ENCODE measurements at places on chromosomes 7 and 10.

DNA sequence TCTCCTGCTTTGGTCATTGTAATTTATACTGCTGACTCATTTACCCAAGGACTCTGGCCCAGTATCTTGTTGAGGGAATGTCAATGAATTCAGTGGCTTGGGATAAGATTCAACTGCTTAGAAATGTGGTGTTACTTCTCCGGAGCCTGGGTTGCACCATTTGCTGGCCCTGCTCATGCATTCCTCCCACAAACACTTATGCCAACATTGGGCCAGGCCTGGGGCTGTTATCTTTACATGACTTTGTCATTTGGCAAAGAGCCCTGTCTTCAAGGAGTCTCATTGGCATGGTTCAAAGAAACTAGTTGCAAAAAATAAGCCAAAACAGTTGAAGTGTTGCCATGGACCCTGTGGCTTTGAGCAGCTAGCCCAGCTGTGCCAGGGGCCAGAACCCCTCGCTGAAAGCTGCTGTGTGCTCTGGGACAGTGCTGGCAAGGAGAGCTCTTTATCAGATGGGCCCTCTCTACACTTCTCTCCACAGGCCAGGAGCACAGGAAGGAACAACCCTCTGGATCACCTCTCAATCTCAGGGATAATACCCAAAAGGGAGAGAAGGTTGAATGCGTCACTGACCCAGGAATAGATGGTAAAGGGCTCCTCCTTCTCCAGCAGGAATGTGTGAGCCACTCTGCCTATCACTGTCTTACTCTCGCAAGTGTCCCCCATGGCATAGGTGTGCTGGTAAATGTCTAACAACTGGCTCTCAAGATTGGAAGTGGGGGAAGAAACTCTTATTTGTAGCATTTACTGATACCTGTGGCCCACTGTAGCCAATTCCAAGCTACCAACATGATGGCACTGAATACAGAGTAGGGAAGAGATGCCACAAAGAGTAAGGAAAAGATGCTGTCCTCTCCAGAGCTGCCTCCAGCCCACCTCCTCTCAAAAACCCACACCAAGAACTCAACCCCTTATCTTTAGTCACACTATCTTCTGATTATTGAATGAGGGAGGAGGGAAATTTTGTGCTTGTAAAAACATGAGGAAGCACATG is 23.5 kb upstream of the PDE1C start:
- peak; percentile 68 for DNase-seq

DNA sequence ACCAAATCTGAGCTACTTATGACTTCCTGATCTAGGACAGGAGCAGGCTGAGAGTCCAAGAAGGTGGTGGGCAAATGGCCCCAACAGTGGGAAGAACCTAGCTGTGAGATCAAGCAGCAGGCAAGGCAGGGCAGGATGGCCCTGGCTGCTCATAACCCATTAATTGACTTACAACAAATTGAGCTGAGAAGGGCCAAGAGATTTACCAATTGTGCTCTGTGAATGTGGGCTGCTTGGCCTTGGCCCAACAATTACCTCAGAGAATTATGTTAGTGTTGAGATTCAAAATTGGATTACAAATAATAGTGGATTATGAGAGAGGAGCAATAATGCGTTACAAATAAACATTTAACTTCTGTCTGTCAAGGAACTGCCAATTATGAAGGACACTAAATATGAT is 956.5 kb downstream of the KCNMA1 start:
- no peak for DNase-seq

DNA sequence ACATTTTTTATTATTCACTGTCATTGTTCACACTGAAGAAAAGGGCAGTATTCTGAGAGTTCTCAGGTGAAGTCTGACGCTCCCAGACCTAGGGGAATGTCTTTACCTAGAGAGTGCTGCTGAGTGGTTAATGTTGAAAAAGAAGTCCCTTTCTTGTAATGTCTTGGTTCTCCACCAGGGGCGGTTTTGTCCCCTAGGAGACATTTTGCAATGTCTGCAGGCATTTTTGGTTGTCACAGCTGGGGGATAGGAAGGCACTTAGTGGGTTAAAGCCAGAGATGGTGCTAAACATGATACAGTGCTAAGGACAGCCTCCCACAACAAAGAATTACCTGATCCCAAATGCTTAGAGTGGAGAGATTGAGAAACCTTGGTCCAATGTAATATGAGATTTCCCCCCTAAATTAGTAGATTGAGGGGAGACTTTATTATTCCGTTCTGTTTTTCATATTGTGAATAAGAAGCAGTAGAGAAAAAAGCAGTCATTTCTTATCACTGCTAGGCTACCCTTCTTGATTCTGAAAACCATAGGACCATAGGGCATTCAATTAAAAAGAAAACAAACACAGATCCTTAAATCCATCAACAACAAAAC is 13.1 kb downstream of the UMAD1 start:
- DNase-seq: peak; percentile 24

- no peak for DNase-seq
Observed at GRCh38 chr7:68622500-68622899, 975.8 kb upstream of the AUTS2 start.

DNA sequence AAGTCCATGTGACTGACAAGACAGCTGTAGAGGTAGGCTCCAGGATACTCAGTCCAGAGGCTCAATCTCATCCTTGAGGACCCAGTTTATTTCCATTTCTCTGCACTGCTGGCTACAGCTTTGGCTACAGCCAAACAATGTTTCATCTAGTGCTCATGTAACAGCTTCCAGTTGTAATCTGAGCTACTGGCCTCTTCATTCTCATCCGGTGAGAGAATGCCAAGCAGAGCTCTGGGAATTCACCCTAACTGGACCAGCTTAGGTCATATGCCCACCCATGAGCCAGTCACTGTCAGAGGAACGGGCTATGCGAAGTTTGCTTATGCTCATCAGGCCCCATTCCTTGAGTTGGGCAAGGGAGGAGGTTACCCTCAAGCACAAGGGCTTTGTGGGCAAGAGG is 192.9 kb downstream of the EVX1 start:
- no peak for DNase-seq

DNA sequence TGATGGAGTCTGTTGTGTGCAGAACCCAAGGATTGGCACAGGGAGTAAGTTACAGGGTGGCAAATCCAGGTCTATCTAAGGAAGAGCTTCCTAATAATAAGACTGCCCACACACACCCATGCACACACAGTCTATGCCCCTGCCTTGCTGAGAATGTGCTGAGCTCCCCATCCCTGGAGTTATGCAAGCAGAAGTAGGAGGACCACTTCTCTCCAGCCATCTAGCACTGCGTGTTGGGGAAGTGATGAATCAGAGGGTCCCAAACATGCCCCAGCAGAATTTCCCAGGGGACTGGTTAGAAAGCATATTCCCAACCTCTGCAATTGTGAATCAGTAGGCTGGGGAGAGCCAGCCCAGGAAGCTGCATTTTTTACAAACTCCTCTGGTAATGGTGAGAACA is 117.2 kb downstream of the CDH23 start:
- no peak for DNase-seq

DNA sequence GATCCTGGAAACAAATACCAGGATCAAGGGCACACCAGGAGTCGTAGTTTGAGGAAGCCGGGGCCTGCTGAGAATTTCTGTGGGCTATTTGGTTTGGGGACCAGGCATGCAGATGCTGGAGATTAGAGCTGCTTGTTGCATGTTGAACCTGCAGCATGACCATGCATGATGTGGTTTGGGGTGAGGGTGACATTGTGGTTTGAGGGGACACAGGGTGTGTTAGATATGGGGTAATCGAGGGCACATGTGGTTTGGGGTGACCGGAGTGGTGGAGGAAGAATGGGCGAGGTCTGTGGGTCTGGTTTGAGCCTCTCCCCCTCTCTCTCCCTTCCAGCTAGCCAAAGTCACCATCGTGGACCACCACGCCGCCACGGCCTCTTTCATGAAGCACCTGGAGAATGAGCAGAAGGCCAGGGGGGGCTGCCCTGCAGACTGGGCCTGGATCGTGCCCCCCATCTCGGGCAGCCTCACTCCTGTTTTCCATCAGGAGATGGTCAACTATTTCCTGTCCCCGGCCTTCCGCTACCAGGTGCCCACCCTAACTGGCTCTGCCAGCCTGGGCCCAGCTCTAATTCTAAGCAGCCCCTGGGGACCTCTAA is 10.2 kb downstream of the NOS3 start:
- no peak for DNase-seq

- DNase-seq: no peak
Observed at GRCh38 chr7:82291931-82292330, 151.6 kb downstream of the CACNA2D1 start.

DNA sequence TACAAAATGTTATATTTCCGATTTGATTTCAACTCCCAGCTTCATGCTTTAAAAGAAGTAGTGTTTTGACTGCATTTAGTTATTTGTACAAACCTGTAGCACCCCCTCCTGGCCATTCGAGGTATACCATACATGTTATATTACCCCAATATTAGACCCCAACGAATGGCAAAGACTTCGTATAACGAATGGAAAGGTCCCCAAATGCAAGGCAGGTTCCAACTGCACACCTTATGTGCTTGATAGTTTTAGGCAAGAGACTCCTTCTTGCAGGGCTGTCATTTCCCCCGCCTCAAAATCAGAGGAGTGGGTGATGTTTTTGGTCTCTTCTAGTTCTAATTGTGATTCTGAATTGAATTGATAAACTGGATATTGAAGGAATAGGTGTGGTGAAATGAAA is 101.1 kb upstream of the TARP start:
- no peak for DNase-seq

DNA sequence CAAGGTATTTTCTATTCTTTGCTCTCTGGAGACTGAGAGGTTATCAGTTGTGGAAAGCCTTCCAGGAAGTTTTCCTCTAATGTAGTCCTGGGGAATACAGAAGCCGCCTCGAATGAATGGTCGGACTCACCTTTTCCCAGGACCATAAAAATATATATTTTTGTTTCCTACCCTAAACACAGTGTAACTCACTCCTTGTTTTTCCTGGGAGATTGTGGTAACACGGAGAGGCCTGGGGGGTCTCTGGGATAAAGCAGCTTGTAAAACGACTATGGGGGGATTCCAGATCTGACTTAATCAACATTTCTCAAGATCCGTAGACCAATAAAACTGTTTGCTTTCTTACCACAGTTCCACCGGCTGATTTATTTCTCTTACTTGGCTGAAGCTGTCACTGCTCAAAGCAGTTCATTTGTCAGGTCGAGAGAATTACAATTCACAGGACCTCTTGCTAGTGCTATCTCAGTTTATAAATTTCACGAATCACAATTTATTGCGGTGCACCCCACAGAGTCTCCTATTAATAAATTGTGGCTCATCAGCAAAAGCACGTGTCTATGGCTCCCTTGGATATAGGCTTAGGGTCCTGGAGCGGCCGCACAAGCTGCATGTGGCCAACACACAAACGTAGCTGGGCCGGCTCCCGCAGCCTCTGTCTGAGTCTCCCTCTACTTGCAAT is 176.3 kb upstream of the BMPER start:
- no peak for DNase-seq

GRCh38 chr7:108171164-108171563 is 41.0 kb upstream of the LAMB4 start:
- no peak for DNase-seq

GRCh38 chr7:92622685-92623084 is 32.5 kb upstream of the FAM133B start:
- DNase-seq: no peak

- no peak for DNase-seq
Observed at GRCh38 chr10:20670579-20670978, 226.5 kb downstream of the NEBL start.

DNA sequence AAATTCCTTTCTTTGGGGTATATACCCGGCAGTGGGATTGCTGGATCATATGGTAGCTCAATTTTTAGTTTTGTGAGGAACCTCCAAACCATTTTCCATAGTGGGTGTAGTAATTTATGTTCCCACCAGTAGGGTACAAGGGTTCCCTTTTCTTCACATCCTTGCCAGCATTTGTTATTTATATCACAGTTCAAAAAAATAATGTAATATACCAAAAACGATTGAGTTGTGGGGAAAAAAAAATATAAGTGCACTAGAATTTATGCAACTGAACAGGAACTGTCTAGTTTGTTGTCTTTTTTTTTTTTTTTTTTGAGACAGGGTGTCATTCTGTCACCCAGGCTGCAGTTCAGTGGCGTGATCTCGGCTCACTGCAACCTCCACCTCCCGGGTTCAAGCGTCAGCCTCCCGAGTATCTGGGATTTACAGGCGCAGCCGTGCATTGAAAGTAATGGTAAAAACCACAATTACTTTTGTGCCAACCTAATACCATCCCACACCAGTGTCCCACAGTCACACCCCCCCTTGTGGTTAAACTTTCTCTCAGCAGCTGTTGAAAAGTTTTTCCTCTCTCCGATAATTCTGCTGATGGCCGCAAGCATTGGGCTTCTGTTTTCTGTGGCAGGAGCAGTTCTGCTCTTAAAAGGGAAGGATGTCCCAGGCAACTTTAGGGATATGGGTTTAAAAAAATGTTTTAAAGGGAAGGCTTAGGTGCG is 6.8 kb upstream of the LAT2 start:
- peak; percentile 43 for DNase-seq

DNA sequence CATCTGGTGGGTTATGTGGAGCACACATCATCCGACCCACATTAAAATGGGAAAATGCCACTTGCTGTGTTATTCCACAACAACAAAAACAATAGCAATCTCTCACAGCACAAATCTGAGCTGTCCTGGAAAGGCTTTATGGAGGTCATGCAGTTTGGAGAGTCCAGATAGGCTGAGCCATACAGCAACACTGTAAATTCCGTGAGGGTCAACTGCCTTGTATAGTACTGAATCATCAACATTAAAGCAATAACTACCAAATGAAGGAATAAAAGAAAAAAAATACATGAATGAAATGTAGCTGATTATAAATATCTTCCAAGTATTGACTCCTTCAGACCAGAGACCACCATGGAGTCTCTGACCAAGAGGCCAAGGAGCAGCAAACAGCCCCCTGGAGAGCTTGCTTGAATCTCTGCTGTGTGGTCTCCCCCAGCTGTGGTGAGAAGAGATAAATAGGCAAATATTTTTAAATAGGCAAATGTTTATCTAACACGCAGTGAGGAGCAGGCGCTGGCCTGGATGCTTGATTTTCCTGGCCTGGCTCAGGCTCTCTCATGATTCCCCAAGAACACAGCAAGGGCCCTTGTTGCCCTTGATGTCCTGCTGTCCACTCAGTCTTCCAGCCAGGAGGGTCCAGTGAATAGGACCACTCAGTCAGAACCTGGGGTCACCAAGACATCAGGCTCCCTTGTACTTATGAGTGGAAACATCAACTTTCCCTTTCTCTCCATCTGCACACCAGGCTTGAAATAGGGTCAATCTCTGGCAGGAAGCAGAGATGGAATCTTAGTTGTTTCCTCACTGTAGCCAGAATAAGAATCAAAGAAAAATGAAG is 1021.3 kb downstream of the XPNPEP1 start:
- peak; percentile 17 for DNase-seq

DNA sequence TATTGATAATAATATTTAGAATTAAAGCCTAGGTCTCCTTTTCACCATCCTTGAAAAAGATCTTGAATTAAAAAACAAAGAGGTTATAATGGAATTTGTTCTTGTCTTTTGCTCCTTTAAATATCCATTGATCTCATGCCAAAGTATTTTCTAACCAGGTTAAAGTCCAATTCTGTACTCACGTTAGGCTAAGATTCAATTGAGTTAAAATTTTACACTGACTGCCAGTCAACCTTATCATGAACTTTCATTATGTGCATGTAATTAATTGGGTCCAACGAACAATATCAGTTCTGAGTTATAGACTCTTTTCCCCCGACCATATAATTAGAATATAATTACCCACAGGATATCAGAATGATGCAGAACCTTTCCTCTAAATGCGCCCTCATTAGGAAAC is 266.6 kb downstream of the DGKB start:
- DNase-seq: no peak

GRCh38 chr10:8614054-8614565 is 559.6 kb downstream of the GATA3 start:
- no peak for DNase-seq

- DNase-seq: no peak
Observed at GRCh38 chr7:97357459-97357858, 240.0 kb downstream of the SDHAF3 start.
